ENCODE measurements at places on chromosomes 7 and 10. TPM values are rescaled to one million over a fixed set of nuclear protein-coding genes. Genes with fewer than 3 reads are reported as not detected.

CRYGN gene
- not detected for total RNA-seq

LOXL4 gene
- total RNA-seq = 32.7 TPM

GRCh38 chr10:87763086-87763861, 54.8 kb downstream of the ATAD1 start:
- H3K27me3 ChIP-seq = no peaks in the 10 kb centered on the region
- H3K27ac ChIP-seq = peak overlapping the region; percentile 31
- no peak for DNase-seq
- H3K4me3 ChIP-seq = no peak overlapping the region
- no peaks in the 10 kb centered on the region for H3K36me3 ChIP-seq
- H3K4me1 ChIP-seq = no peaks in the 10 kb centered on the region

GRCh38 chr10:52755297-52756062, 17.1 kb downstream of the MBL2 start:
- no peak overlapping the region for H3K4me3 ChIP-seq
- no peaks in the 10 kb centered on the region for H3K27me3 ChIP-seq
- peak; percentile 75 for DNase-seq
- H3K4me1 ChIP-seq = no peaks in the 10 kb centered on the region
- peak overlapping the region; percentile 62 for H3K27ac ChIP-seq

DNA sequence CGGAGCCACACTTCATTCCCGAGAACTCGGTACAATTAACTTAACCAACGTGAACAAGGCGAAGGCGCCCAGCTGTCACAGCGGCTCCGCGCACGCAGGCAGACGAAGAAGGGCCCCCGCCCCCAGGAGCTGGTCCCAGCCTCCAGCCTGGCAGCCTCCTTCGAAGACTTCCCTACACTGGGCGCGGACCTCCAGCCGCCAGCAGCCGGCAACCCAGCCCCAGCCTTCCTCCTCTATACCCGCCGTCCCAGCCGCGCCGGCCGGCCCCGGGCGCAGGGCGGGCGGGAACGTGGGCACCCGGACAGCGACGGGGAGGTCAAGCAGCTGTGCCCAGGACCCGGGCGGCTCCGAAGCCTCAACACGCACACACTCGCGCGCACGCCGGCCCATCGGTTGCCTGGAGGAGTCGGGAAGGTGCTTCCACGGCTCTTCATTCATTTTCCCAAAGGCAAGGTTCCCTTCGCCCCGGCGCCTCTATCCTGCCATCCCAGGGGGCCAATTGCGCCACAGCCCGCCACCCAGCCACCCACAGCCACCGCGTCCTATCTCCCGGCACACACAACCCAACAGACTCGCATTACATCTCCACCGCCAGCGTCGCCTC, 1.6 kb downstream of the CHST15 start:
- DNase-seq = peak; percentile 49
- H3K27ac ChIP-seq = no peak overlapping the region
- peak overlapping the region; percentile 82 for H3K4me3 ChIP-seq
- H3K36me3 ChIP-seq = no peaks in the 10 kb centered on the region
- peaks cover 21% of the 10 kb centered on the region for H3K4me1 ChIP-seq
- H3K27me3 ChIP-seq = peaks cover 31% of the 10 kb centered on the region

Data from hepatocyte (in vitro differentiated cells).